Left ventricle myocardium inferior (tissue), 1 donor: ENCODE measurements at places on chromosomes 4 and X.

GRCh38 chr4:135575041-135575440, 1373.5 kb upstream of the PABPC4L start:
- no peak overlapping the region for H3K4me3 ChIP-seq
- no peak for DNase-seq
- no peaks in the 10 kb centered on the region for H3K4me1 ChIP-seq

DNA sequence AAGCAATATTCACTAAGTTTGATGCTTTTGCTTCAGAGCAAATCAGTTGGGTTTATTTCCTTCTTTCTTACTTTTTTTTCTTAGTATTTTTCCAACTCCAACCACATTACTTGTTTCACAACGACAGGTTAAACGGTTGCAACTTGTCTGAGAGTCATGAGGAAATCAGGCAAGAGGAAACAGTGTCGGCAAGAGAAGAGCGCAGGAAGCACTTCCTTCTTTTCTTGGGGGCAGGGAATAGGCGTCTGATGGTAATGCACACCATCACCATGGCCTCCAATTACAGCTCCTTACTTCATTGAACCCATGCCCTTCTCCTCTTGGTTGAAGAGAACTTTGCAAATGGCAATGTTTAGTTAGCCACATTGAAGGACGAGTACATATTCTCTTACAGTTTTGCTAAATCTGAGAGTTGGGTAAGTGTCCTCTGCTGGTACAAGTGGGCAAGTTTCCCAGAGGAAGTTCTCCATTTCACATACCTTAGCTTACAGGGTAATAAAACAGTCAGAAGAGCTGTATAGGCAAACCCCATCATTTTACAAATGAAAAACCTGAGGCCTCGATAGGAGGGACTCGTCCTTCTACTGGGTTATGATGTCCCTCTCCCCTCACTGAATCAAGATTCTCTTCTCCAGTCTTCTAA, 8.3 kb upstream of the CXCL8 start:
- no peak overlapping the region for H3K4me3 ChIP-seq
- DNase-seq: no peak
- no peak overlapping the region for H3K27ac ChIP-seq
- no peaks in the 10 kb centered on the region for H3K27me3 ChIP-seq
- H3K36me3 ChIP-seq: no peaks in the 10 kb centered on the region

DNA sequence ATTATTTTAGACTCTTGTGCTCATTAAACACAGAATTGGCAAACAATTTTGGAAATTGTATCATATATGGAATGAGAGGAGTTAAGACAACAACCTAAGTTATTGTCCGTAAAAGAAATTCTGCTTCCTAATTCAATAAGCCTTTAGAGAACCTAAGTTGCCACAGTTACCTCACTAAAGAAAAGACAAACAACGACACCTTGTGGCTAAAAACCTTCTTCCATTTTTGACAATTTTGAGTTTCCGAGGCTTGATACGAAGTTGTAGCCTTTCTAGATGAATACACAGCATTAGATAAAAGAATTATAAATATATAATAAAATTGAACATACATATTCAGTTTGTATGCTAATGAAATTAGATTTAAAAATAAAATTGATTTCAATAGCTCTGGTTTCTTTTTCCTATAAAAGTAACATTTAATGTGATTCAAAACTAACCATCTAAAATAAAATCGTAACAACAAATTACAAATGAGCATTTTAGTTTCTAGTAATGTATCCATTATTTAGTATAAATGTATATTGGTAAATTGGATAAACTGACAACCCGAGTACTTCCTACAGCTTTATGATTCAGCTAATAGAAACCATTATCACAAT, 275.1 kb downstream of the GPM6A start:
- H3K27ac ChIP-seq: no peak overlapping the region
- H3K4me1 ChIP-seq: no peaks in the 10 kb centered on the region
- no peaks in the 10 kb centered on the region for H3K36me3 ChIP-seq

DNA sequence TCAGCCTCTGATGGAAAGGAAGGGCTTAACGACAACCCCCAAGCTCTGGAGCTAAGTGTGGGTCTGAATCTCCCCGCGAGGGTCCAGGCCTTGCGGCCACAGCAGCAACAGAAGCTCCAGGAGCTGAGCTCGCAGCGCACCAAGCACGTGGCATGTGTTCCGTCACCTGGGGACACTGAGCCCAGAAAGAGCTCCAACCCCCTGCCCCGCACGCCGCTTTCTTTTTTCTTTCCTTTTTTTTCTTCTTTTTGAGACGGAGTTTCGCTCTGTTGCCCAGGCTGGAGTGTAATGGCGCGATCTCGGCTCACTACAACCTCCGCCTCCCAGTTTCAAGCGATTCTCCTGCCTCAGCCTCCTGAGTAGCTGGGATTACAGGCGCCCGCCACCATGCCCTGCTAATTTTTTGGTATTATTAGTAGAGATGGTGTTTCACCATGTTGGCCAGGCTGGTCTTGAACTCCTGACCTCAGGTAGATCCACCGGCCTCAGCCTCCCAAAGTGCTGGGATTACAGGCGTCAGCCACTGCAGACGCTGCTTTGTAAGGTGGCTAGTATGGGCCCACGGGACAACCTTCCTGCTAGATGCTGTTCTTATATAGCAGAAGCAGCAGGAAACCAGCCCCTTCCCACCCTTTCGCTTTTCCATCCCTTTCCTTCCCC, 685 bp upstream of the TNIP2 start:
- H3K27ac ChIP-seq: peak overlapping the region; percentile 82
- H3K4me1 ChIP-seq: peaks cover 41% of the 10 kb centered on the region
- DNase-seq: no peak
- H3K27me3 ChIP-seq: no peaks in the 10 kb centered on the region

DNA sequence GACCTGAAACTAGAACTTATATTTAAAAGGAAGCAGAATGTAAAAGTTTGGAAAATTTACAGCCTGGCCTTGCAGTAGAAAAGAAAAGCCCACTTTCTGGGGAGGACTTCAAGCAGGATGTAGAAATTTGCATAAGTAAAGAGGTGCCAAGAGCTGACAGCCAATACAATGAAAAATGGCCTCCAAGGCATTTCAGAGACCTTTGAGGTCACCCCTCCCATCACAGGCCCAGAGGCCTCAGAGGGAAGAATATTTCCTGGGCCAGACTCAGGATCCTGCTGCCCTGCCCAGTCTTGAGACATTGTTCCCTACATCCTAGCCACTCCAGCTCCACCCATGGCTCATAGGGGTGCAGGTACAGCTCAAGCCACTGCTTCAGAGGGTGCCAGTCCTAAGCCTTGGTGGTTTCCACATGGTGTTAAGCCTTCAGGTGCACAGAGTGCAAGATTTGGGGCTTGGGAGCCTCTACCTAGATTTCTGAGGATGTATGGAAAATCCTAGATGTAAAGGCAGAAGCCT, 518.9 kb upstream of the INTU start:
- no peaks in the 10 kb centered on the region for H3K36me3 ChIP-seq
- no peak overlapping the region for H3K4me3 ChIP-seq
- H3K27me3 ChIP-seq: no peaks in the 10 kb centered on the region
- no peak for DNase-seq

DNA sequence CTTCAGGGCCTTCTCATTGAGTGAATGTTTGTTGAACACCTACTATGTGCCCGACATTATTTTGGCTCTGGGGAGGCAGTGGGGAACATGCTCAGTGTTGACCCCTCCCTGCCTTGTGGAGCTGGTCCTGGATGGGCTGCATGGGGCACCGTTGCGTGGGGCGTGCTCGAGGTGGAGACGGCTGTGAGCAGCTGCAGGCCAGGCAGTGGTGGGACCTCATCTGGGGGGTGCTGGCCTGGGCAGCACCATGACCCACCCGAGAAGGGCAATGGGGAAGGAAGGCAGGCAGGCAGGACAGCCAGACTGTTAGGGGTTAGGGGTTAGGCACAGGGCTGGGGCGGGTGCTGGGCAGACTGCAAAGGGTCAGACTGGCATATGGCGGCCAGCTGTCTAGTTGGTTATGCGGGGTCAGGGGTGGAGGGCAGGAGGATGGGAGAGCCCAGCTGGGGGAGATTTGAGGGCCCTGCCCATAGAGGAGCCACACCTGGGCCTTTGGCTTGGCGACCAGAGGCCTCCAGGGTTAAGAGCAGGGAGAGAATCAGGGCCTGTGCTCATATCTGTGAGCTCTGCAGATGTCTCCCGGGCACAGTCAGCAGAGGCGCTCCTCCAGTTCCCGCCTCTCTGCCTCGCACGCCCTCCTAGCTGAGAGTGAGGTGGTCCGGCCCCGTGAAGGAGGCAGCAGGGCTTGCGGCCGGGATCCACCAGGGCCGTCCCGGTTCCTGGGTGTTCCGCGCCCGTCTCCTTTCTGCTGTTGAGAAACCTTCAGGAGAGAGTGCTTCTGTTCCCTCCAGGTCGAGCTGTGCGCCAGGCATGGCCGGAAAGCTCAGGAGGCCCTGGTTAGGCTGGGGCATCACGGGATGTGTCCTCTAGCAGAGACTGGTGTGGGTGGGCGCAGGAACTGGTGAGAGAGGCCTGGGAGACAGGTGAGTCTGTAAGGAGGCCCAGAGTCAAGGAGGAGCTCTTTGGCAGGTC, 73.3 kb downstream of the RGS12 start:
- no peaks in the 10 kb centered on the region for H3K27me3 ChIP-seq
- H3K36me3 ChIP-seq: no peaks in the 10 kb centered on the region
- no peak for DNase-seq
- peaks cover 32% of the 10 kb centered on the region for H3K4me1 ChIP-seq

DNA sequence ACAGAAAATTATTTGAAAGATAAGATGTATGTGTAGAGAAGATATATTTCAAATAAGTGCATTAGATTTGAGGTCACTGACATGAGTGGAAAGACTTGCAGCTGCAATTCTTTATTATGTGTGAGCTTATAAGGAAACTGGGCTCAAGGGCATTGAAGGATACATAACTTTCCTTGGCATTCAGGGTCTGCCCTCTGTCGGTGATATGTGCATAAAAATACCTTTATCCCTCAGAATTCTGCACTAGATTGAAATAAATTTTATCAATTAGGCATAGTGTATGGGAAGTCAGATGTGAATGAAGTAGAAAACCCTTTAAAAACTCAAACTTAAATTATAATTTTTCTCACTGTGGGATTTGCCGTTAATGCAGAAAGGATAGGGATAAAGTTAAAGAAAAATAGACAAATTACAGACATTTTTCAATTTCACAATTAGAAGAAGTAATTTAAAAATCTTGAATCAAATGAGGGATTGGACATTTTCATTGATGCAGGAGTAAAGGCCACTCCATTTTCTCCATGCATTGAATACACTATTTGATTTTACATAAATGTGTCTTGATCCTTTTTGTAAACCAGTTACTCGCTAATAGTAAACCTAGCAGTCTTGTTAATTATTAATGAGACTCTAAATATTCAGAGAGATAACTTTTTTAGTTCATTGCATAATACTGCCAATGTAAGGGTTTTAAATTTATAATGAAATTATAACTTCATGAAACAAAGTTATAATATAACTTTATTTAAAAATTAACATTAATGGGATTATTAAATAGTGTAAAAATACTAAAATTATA, 21.0 kb upstream of the ETNPPL start:
- H3K4me1 ChIP-seq: no peaks in the 10 kb centered on the region
- H3K36me3 ChIP-seq: no peaks in the 10 kb centered on the region
- no peak for DNase-seq
- H3K27me3 ChIP-seq: no peaks in the 10 kb centered on the region
- H3K27ac ChIP-seq: no peak overlapping the region

GRCh38 chrX:46866726-46867125, 29.9 kb downstream of the RP2 start:
- no peak for DNase-seq
- no peaks in the 10 kb centered on the region for H3K27me3 ChIP-seq
- no peak overlapping the region for H3K4me3 ChIP-seq
- no peaks in the 10 kb centered on the region for H3K36me3 ChIP-seq

DNA sequence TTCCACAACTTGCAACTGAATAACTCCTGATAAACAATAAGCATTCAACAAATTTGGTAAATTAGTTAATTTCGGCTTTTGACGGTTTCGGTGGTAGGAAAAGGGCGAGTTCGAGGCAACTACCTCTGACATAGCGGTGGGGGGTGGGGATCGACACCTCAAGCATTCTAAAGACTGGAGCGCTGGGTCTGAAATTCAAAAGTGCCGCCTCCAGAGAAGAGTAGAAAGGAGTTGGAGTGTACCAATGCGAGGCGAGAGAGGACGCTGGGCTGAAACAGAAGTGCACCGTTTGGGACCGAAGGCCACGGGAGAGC, 725 bp downstream of the SMC1A start:
- H3K36me3 ChIP-seq: no peaks in the 10 kb centered on the region
- H3K4me1 ChIP-seq: peaks cover 24% of the 10 kb centered on the region
- H3K27ac ChIP-seq: peak overlapping the region; percentile 93
- H3K27me3 ChIP-seq: no peaks in the 10 kb centered on the region
- H3K4me3 ChIP-seq: peak overlapping the region; percentile 76

GRCh38 chr4:11566444-11567022, 137.8 kb upstream of the HS3ST1 start:
- no peaks in the 10 kb centered on the region for H3K4me1 ChIP-seq
- H3K27me3 ChIP-seq: no peaks in the 10 kb centered on the region
- no peaks in the 10 kb centered on the region for H3K36me3 ChIP-seq
- no peak overlapping the region for H3K4me3 ChIP-seq
